Adrenal gland (tissue), 19 donors: ENCODE measurements at places on chromosomes 3 and 15. TPM values are rescaled to one million over a fixed set of nuclear protein-coding genes. Genes with fewer than 3 reads are reported as not detected.

The B3GALNT1 gene
- total RNA-seq, result 8.0 TPM

The CLDN18 gene
- total RNA-seq, result 0.25 TPM

The MESP2 gene
- not detected for total RNA-seq

The PARP3 gene
- total RNA-seq, result 94.1 TPM

The SLC51B gene
- total RNA-seq, result 0.69 TPM

The BDH1 gene
- 14.2 TPM for total RNA-seq

The TGM4 gene
- 0.18 TPM for total RNA-seq

The GPR62 gene
- total RNA-seq, result 0.23 TPM

The FAM227B gene
- total RNA-seq, result 9.3 TPM

The KBTBD13 gene
- not detected for total RNA-seq

The CILP gene
- total RNA-seq, result 0.50 TPM

The GLDN gene
- 8.8 TPM for total RNA-seq

The MAGI1 gene
- total RNA-seq, result 18.9 TPM

The SUSD5 gene
- total RNA-seq, result 1.2 TPM

The GPR87 gene
- total RNA-seq, result not detected

The RTP4 gene
- 4.5 TPM for total RNA-seq

The CTXN2 gene
- total RNA-seq, result not detected

The BLM gene
- total RNA-seq, result 2.0 TPM

The BUB1B gene
- 13.7 TPM for total RNA-seq

The CHRNA7 gene
- 2.9 TPM for total RNA-seq

The THRB gene
- total RNA-seq, result 24.1 TPM

The CCDC51 gene
- 21.9 TPM for total RNA-seq

The RBP2 gene
- total RNA-seq, result not detected

The QTRT2 gene
- 14.0 TPM for total RNA-seq

The PPP1R14D gene
- not detected for total RNA-seq

The HIGD2B gene
- not detected for total RNA-seq

The SAMD7 gene
- total RNA-seq, result not detected

The P2RY14 gene
- 0.17 TPM for total RNA-seq

The HESX1 gene
- 2.5 TPM for total RNA-seq

The KLHL40 gene
- total RNA-seq, result not detected

The TNFAIP8L3 gene
- 3.8 TPM for total RNA-seq

The DAZL gene
- not detected for total RNA-seq

The TUSC7 gene
- not detected for total RNA-seq

The FAM107A gene
- total RNA-seq, result 3.7 TPM

The HRG gene
- not detected for total RNA-seq

The CACNA1D gene
- total RNA-seq, result 65.5 TPM

The DAPK2 gene
- total RNA-seq, result 2.9 TPM

The ZNF620 gene
- total RNA-seq, result 5.2 TPM

The CLDN1 gene
- 15.6 TPM for total RNA-seq

The MYZAP gene
- total RNA-seq, result 66.8 TPM

The DZIP1L gene
- total RNA-seq, result 8.4 TPM

The CCR4 gene
- total RNA-seq, result not detected

The SV2B gene
- 1.8 TPM for total RNA-seq

The LIPH gene
- not detected for total RNA-seq

The C3orf49 gene
- not detected for total RNA-seq

The DNAH1 gene
- 4.9 TPM for total RNA-seq

The CERS3 gene
- total RNA-seq, result not detected

The IQCH gene
- total RNA-seq, result 2.8 TPM

The C3orf22 gene
- total RNA-seq, result not detected

The ITIH4 gene
- total RNA-seq, result 221 TPM
